ENCODE measurements at places on chromosomes 1 and 21.

GRCh38 chr1:21003281-21004045 is 173.2 kb downstream of the EIF4G3 start:
- DNase-seq = no peak

DNA sequence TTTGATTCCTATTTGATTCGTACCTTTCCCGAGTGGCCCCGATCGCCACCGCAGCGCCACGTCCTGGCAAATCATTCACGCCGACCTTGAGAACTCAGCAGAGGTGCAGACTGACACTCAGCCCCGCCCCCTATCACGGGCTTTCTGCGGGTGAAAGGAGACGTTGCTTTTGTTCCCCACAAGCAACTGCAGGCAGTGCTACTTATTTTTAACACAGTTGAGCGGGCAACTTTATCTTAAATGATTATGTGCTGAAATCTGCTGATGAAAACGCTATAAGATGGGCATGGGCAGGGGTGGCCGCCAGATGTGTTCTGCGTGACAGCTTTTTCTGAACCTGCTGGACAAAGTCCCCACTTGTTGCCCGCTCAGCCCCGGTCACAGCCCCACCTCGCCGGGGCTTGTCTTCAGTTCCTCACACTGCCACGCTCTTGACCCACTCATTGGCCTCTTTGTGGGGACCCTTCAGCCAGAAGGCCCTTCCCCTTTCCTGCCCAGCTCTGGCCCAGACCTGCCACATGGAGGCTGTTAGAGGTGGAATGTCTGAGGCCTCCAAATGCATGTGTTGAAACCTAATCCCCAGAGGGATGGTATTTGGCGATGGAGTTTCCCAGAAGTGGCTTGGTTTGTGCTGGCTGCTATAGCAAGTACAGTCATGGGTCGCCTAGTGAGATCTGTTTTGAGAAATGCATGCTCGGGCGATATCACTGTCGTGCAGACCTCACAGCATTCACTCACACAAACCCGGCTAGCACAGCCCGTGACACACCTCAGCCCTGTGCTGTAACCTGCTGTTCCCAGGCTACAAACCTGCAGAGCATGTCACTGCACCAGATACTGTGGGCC is 15.7 kb upstream of the PDXK start:
- DNase-seq = no peak

- DNase-seq = no peak
Observed at GRCh38 chr21:24897883-24898282, 709.4 kb downstream of the MRPL39 start.

DNA sequence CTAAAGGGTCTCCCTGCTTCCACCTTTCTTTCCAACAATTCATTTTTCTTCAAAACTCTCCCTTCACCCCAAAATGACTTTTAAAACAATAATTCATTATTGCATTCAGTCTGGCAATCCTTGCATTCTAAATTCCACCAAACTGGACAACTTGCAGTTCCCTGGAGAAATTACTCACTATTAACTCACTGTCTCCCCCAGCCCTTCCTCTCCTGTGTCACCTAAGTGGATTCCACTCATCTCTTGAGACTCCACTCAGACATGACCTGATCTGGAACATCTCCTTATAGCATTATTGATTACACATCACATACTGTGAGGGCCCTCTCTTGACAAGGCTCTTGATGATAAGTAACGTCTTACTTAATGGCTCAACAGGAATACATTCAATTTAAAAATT is 257.1 kb downstream of the BRINP2 start:
- DNase-seq = no peak

GRCh38 chr1:94048413-94049164 is 72.4 kb downstream of the ABCA4 start:
- DNase-seq = no peak

GRCh38 chr1:147624011-147624410 is 46.3 kb downstream of the ACP6 start:
- DNase-seq = no peak

DNA sequence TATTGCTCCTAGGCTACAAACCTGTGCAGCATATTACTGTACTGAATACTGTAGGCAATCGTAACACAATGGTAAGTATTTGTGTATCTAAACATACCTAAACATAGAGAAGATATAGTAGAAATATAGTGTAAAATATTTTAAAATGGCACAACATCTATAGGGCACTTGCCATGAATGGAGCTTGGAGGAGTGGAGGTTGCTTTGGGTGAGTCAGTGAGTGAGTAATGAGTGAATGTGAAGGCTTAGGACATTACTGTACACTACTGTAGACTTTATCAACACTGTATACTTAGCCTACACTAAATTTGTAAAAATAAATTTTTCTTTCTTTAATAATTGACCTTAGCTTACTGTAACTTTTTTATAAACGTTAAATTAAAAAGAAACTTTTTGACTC is 7.9 kb downstream of the LEFTY2 start:
- DNase-seq = no peak

DNA sequence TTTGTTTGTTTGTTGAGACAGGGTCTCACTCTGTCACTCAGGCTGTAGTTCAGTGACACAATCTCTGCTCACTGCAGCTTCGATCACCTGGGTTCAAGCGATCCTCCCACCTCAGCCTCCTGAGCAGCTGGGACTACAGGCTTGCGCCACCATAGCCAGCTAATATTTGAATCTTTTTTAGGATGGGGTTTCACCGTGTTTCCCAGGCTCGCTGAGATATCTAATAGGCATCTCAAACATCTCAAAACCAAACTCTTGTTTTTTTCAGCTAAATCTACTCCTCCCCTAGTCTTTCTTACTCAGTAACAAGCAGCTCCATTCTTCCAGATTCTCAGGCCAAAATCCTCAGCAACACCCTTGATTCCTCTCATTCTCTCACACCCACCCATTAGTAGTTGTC is 22.0 kb upstream of the SRRM1 start:
- DNase-seq = no peak

DNA sequence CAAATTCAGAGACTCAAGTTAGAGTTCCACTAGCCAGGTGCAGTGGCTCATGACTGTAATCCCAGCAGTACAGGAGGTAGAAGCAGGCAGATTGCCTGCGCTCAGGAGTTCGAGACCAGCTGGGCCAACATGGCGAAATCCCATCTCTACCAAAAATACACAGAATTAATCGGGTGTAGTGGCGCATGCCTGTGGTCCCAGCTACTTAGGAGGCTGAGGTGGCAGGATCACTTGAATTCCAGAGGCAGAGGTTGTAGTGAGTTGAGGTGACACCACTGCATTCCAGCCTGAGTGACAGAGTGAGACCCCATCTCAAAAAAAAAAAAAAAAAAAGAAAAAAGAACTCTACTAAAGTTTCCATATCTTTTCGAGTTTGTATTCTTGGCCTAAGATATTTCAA is 36.7 kb upstream of the CHRM3 start:
- no peak for DNase-seq

DNA sequence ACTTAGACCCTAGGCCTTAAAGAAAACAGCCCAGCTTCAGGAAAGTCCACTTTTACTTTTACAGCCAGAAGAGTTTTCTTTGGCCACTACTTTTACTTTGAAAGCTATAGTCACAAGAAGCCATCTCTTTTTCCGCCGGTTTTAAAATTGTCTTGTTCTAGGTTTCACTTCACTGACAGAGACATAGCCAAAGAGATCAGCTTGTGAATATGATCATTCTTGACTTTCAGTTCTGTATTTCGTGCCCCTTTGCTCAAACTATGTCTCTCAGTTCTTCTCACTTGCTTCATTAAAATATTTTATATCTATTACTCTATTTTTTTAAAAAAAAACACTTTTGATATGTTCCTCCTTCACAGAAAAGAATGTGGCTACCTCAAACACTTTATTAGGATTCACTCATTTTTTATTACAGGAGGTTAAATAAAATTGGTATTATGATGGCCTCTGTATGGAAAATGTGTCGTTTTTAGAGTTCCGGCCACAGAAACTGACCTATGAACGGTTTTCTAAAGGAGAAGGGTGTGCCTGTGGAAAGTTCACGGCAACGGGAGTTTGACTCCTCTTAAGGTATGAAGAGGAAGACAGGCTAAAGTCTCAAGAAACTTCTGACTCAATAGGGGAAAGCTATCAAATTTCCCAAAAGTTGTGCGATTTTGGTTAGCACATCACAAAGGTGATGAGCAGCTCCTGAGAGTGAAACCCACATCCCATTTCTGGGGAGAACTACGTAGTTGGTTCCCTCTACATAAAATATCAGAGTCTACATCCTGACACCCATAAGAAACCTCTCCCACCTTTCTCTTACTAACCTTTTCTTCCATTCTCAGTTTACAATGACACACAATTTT is 1.2 kb downstream of the MCOLN2 start:
- DNase-seq = no peak

- DNase-seq = no peak
Observed at GRCh38 chr21:35737449-35737848, 322.9 kb downstream of the SETD4 start.

DNA sequence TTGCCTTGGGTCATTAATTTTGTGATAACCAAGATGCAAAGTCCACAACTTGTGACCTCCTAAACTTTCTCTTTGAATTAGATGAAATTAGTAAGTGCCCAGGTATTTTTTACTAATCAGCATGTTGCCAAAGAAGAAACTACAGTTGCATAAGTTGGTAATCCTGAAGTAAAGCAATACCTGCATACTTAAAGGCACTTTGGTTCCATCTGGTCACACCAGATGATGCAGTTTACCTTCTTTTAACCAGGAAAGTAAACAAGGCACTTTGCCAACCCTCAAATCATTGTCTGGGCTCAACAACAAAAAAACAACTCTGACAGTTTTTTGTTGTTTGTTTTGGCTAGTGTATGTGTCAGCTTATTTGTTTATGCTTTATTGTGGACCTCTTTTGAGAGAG is 55.5 kb upstream of the DYNLT5 start:
- no peak for DNase-seq

DNA sequence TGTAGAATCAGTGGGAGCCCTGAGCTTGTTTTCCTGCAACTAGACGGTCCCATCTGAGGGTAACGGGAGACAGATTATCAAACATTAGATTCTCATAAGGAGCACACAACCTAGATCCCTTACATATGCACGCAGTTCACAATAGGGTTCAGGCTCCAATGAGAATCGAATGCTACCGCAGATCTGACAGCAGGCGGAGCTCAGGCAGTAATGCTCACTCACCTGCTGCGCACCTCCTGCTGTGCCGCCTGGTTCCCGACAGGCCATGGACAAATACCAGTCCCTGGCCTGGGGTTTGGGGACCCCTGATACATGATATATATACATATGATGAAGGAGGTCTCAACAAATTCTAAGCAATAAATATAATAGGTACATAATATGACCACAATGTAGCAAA is 19.7 kb upstream of the SMIM12 start:
- DNase-seq = no peak

- peak; percentile 48 for DNase-seq
Observed at GRCh38 chr1:27418326-27419185, 26.1 kb downstream of the GPR3 start.

- no peak for DNase-seq
Observed at GRCh38 chr1:5820026-5820421, 172.2 kb downstream of the NPHP4 start.

DNA sequence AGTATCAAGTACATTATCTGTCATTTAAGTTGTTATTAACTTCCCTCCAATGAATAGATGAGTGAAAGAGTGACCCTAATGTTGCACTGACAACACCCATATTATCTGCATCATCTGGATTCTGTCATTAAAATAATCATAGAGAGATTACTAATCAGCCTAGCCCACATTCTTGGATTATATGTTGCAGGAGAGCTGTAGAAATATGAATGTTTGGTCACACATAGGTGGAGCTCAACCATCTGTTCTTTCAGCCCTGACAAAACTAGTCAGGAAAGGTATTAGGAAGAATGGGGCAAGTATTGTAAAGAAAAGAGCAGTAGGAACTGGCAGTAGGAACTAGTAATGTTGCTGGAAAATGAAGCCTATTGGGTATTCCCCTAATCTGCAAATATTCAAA is 15.4 kb downstream of the FLG2 start:
- no peak for DNase-seq

DNA sequence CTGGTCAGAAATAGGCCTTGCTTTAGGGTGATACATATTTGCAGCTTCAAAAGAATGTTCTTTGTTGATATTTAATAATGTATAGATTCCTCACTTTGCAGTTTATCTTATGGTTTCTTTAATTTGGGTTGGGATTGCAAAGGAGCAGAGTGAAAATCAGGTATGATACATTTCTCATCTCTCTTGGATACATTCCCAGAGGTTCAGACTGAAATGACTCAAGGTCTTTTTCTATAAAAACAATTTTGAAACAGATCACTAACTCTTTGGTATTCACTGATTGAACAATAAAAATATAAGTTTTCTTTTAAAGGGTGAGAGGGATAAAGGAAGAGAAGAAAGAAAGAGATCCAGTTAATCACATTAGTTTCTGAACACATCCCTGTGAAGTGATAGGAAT is 606.5 kb upstream of the CAMK1G start:
- no peak for DNase-seq

- DNase-seq = peak; percentile 58
Observed at GRCh38 chr1:89843273-89844130, 22.7 kb downstream of the LRRC8D start.

GRCh38 chr21:34372321-34372720 is 3.0 kb upstream of the SMIM11 start:
- DNase-seq = no peak

DNA sequence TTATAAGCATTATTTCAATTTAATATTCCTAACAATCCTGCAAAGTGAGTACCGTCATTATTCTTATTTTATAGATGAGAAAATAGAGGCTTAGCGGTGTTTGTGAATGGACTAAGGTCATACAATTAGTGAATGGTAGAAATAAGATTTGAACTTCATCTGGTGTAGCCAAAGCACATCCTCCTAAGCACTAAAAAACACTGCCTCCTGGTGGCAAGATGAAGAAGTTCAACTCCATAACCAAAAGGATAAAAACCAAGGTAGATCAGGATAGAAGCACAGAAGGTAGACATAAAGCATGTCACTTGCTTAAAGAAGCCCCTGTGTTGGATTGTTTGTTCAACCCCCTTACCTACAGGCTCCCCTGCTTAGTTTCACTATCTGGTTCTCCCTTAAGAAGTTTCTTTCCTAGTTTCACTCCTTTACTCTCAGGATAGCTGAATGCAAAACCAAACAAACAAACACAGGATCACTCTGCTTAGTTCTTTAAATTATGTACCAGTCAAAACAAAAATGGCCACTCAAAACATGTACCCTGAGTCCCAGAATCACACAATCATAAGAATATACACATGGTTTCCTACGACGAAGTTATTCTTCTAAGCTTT is 12.7 kb upstream of the AIM2 start:
- DNase-seq = no peak

GRCh38 chr1:17591814-17592430 is 52.4 kb downstream of the ARHGEF10L start:
- no peak for DNase-seq

DNA sequence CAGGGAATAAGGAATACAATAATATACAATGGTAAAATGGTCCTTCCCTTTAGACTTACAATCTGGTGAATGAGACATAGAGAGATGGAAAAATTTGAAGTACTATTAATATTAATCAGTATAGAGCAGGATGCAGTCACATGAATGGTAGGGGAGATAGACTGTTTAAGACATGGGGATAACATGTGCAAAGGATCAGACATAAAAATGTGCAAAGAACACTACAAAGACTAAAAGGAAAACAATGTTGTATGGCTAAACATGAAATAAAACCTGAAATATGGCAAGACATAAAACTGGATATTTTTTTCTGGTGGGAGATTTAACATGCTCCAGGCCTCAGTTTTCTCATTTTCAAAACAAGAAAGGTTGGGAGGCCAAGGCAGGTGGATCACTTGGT is 182.4 kb upstream of the DPT start:
- DNase-seq = no peak

- no peak for DNase-seq
Observed at GRCh38 chr1:20325844-20326420, 35.3 kb downstream of the VWA5B1 start.
